Cardiac septum (tissue), 1 donor: ENCODE measurements at places on chromosomes 13 and 19.
A peak's percentile ranks its signal among the peaks of the same experiment; 100 is the strongest.

DNA sequence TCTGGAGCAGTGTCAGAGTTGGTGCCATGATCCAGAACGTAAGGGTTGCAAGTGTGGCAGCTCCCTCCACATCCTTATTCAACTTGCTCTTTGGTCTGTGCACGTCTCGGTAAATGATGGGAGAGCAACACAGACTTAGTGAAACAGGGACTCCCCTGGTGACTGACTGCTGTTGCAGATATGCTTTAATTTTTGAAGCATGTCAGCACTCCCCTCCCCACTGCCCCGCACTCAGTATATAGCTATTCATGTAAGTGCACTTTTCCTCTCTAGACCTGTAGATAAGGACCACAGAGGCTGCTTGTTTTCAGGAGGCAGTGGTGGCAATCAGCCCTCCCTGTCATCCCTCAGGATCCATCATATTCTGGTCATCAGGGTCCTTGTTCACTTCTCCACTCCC, 470.9 kb downstream of the IRS2 start:
- no peak for DNase-seq

- no peak for DNase-seq
Measured at GRCh38 chr13:27170221-27170515, 1.4 kb downstream of the USP12 start.

- DNase-seq: no peak
Measured at GRCh38 chr13:69291292-69291906, 816.2 kb upstream of the ATXN8OS start.

DNA sequence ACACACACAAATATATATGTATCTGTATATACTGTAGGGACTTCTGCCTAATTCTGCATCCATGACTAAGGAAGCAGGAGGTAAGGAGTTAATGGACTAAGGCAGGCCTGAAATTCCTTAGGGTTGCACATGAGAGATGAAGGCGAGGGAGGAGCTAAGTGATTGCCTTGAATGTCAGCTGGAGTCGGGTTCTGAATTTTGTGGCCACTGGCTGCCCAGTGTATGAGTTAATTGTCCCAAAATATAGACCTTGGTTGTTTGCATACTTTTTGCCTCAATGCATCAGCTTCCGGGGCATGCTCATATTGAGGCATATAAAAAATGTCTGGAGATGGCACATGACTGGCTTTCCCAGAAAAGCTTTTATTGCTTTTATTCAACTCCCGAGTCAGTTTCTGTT, 245.5 kb downstream of the TDRD3 start:
- no peak for DNase-seq

DNA sequence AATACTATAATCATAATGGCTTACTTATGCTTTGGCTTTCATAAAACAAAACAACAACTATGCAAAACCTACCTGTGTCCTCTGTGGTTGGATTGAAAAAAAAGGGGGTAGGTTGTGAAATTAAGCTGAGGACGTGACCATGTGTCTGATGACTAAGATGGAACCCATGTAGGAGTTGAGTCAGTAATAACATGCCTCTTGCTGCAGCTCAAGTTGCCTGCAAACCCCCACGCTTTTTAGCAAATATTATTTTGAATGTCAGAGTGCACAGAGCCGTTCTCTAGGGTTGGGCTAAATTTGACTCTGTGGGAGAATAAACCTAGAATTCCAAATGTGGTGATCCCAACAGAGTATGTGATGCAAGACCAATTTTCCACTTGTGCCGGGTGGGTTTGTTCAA, 209.3 kb downstream of the KCNRG start:
- no peak for DNase-seq

DNA sequence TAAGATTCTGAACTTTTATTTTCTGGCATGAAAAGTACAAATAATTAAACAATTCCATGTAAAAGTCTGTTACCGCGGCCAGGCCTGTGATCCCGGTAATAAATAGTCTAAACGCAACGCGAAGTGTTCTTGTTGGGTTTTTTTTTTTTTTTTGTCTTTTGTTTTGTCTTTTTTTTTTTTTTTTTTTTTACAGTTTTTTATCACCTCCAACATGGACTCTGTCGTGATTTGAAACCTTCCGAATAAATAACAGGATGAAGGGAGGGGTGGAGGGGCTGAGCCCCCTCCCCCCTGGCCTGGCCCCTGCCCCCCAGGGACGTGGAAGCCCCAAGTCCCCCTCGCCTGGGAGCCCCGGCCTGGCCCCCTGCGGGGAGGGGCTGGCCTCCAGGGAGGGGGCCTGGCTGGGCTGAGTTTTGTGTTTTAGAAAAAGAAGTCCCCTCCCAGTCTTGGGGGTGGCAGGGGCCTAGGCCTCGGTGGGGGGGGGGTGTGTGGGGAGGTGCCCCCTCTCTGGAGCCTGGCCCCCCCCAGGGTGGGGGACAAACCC, 16.0 kb downstream of the PRKCSH start:
- no peak for DNase-seq

- DNase-seq: no peak
Measured at GRCh38 chr19:10887616-10888367, 16.4 kb downstream of the CARM1 start.

GRCh38 chr19:47790398-47790814, 11.9 kb downstream of the SELENOW start:
- DNase-seq: peak; percentile 89

- DNase-seq: no peak
Measured at GRCh38 chr19:34459614-34460013, 21.9 kb upstream of the WTIP start.

- no peak for DNase-seq
Measured at GRCh38 chr13:99582511-99582910, 81.2 kb downstream of the TM9SF2 start.

DNA sequence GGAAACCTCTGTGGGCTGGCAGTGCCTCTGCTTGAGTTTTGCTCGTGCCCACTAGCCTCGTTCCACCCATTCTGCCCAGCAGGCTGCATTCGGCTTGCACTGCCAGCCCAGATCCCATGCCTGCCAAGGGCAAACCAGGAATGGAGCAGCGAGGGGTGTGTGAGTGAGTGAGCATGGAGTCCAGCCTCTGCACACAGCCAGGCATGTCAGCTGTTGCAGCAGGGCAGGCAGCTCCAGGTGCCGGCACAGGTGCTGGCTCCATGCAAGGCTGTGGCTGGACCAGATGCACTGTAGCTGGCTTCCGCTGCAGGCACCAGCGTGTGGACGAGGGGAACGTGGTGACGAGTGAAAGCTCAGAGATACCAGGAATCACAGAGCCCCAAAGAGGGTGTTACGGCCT, 64.5 kb downstream of the SPATA13 start:
- no peak for DNase-seq

DNA sequence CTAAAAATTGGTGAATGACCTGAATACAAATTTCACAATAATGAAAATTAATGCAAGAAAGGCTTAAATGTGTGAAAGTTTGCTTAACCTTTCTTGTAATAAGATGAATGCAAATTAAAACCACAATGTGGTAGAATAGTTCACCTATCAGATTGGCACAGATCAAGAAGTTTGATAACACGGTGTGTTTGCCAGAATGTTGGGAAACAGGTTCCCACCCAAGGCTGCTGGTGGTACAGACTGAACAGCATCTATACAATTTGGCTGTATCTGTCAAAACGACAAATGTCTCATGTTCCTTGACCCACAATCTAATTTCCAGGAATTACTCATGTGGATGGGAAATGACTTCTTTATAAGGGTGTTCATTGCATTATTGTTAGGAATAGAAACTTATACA, 8.6 kb upstream of the IRS2 start:
- no peak for DNase-seq

- no peak for DNase-seq
Measured at GRCh38 chr13:113888701-113889330, 24.9 kb upstream of the GAS6 start.

GRCh38 chr19:40303765-40304164, 18.6 kb upstream of the AKT2 start:
- DNase-seq: no peak

DNA sequence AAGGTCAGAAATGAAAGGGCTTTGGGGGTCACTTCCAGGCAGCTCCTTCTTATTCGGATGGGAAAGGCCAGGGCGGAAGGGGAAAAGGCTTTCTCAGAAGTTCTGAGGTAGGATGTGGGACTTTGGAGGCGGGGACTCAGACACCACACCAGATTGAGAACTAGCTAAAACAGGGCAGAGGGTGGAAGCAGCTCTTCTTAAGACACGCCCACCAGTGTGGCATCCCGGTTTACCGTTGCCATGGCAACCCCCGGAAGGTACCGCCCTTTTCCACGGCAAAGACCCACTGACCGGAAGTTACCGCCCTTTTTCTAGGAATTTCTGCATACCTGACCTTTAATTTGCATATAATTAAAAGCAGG, 3.8 kb upstream of the LILRA5 start:
- DNase-seq: peak; percentile 88

GRCh38 chr13:21546372-21546771, 57.6 kb downstream of the MICU2 start:
- no peak for DNase-seq

- no peak for DNase-seq
Measured at GRCh38 chr19:34601071-34601470, 75.9 kb downstream of the SCGB2B2 start.

GRCh38 chr13:43303033-43303729, 279.8 kb downstream of the DNAJC15 start:
- no peak for DNase-seq
